ENCODE measurements at places on chromosomes 4 and X. TPM values are rescaled to one million over a fixed set of nuclear protein-coding genes. Genes with fewer than 3 reads are reported as not detected.

GRCh38 chr4:37981844-37982720, 21.9 kb downstream of the PTTG2 start:
- DNase-seq: peak; percentile 13

DNA sequence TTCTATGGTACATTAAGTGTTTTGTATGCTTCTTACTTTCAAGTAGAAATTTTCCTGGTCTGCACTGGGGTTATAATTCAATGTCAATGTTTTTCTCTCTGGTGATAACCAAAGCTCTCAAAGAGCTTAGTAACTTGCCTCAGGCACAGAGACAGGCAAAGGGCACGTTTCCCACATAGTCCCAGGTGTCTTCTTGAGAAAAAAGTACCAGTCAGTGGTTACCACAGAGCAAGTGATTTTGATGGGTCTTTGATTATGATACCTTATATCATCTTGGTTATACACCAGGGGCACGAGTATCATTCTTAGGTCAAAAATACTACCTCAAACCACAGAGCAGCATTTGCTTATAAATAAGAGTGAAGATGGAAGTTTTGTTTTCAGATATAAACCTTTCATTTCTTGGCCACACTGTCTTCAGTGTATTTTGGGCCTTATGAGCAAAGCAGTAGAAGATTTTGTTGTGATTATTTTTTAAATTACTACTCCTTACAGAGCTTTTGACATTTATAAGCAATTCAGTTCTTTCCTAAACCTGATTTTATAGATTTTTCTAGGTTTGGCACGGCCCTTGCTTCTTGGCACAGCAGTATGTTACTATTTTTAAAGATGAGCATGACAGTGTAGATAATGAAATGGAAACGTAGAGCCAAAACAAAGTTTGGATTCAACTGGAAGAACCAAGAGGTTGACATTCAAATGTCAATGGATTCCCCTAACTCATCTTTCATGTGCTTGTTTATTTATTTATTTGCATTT, 85.3 kb upstream of the TLL1 start:
- DNase-seq: no peak

The S100P gene
- not detected for polyA plus RNA-seq

DNA sequence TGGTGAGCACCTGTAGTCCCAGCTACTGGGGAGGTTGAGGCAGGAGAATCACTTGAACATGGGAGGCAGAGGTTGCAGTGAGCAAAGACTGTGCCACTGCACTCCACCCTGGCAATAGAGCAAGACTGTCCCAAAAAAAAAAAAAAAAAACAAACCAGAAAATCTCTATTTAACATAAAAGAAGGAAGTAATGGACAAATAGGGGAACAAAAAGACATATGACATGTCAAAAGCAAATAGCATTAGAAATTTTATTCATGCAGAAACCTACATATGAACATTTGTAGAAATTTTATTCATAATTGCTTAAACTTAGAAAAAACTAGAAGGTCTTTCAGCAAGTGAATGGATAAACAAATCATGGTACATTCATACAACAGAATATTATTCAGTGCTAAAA, 97.1 kb upstream of the SH3RF1 start:
- DNase-seq: no peak

DNA sequence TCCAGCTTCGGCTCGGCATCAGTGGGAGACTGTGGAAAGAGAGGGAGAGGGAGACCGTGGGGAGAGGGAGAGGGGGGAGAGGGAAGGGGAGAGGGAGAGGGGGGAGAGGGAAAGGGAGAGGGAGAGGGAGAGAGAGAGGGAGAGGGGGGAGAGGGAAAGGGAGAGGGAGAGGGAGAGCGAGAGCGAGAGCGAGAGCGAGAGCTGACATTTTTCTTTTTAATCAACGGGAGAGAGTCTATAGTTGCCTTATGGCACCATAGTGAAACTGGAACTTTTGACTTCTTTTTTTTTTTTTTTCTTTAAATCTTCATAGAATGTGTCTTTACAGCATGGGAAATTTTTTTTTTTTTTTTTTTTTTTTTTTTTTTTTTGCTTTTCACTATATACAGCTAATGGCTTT, 94.7 kb upstream of the NUDT6 start:
- no peak for DNase-seq

GRCh38 chr4:156642161-156642560, 329.4 kb downstream of the PDGFC start:
- DNase-seq: peak; percentile 5

DNA sequence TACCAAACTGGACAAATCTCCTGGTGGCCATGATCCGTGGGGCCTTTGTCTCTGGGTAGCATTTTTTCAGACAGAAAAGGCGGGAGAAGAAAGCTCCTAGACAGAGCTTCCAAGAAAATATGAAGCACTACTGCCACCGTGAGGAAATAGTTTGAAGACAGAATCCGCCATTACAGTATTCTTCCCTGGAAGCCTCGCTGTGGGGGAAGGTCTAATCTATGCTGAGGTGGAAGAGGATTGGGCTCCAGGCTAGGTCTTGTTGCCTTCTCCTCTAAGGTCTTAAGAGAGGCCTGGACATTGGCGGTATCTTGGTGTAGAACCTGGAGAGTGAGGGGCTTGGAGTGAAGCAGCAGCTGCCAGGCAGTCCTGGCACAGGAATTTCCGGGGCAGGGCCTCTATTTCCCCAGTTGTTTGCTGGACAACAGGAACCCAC, 218.9 kb downstream of the OR13H1 start:
- peak; percentile 21 for DNase-seq

DNA sequence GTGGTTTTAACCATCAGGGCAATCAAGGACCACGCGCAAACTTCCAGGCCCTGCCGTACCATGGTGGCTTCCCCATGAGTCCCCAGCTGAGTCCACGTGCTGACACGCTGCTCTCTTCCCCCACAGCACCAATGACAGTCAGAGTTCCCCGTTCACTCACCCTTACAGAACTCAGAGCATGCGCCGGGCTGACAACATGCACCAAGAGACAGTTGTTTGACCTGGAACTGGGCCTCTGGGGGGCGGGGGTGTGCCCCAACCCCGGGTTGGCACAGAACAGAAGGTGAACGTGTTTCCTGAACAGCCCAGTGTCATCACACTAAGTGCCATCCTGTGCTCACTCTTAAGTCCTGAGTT, 29.4 kb downstream of the IRF2 start:
- no peak for DNase-seq

The KCND1 gene
- polyA plus RNA-seq: 0.69 TPM

The HHIP gene
- polyA plus RNA-seq: 0.06 TPM

- DNase-seq: no peak
These were observed 159.3 kb upstream of the LCORL start for GRCh38 chr4:18180892-18181291.

DNA sequence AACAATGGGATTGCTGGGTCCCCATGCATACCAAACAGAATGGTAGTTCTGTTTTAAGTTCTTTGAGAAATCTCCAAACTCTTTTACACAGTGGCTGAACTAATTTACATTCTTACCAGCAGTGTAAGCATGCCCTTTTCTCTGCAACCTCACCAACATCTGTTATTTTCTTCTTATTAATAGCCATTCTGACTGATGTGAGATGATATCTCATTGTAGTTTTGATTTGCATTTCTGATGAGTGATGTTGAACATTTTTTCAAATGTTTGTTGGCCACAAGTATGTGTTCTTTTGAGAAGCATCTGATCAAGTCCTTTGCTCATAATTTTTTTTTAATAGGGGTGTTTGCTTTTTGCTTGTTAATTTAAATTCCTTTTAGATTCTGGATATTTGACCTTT, 41.2 kb upstream of the ZMAT1 start:
- no peak for DNase-seq

DNA sequence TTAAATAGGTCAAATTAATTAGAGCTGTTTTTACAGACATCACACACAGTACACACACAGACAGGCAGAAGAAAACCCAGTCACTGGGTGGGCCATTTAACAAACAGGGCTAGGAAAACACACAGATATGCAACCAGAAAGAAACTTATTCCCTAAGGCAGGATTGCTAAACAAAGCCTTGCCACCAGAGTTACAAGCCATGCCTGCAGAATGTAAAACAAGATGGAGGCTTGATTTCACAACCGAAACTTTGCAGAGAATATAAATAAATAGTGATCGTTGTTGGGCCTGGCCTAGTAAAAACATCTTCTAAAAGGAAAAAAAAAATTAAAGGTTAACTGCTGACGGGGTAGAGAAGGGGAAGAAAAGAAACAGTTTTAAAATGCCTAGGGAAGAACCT, 212.3 kb downstream of the NAP1L3 start:
- DNase-seq: no peak

- DNase-seq: no peak
These were observed 308.8 kb downstream of the TEX13C start for GRCh38 chrX:125628435-125628834.

- DNase-seq: no peak
These were observed 606.0 kb upstream of the LCORL start for GRCh38 chr4:18627447-18628005.

DNA sequence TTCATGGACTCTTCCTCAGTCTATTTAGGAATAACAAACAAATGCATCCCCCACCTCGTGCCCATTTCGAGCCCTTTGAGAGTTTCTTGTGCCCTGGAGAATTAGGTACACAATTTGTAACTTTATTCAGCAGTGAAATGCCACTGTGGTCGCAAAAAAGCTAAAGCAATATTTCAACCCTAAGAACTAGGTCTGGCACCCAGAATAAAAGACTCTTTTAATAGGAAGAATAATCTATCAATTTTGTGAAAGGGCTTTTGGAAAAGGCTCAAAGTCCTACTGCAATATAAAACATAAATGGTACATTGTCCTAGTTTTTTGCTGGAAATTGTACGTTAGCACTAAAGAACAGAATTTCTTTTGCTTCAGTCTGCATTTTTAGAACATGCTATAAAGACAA, 304.6 kb upstream of the TENM3 start:
- DNase-seq: no peak

GRCh38 chr4:120266602-120267001, 200.0 kb upstream of the MAD2L1 start:
- DNase-seq: no peak

GRCh38 chr4:105149771-105150170, 3.1 kb downstream of the TET2 start:
- DNase-seq: no peak

DNA sequence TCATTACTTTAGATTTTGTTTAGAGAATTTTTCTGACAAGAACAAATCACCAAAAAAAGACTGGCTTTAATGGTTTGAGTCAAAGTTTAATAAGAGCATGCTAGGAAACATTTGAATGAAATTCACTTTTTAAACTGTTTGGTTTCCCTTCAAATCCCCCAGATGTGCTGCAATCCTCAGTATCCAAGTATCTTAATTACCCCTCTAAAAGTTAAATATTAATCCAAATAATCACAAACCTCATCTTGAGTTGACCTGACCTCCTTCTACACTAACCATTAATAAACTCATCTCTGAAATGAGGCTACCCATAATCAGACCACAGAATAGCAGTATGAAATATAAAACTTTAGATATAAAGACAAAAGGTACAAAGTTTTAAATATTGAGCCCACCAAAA, 10.1 kb downstream of the DHX15 start:
- no peak for DNase-seq

- DNase-seq: no peak
These were observed 428.6 kb downstream of the DTHD1 start for GRCh38 chr4:36709991-36710390.

GRCh38 chrX:134636851-134637250, 21.4 kb downstream of the PLAC1 start:
- peak; percentile 62 for DNase-seq

The GPC4 gene
- polyA plus RNA-seq: 6.4 TPM

DNA sequence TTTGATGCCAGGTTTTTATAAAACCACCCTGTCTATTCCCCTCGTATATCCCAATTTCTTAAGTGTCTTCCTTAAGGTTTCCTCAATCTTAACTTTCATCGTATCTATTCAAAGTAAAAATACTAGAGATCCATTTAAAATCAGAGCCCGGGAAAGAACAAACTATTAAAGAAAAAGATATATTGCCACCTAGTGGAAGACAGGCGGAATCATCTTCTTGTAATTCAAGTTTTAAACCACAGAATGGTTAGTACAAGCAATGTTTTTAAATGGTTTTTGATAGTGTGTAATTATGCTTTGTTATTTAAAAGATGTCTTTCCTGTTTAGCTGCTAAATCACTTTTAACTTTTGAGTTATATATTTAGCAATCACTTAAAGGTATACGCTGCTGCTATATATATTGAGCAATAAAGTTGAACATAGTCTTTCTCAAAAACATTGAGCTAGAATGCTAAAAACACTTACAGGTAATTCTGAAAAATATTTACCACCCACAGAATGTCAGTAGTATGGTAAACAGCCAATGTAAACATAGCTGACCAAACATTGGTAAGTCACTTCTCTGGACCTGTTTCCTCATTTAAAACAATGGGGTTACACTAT, 18.2 kb downstream of the PRDM8 start:
- peak; percentile 73 for DNase-seq

The PCYT1B gene
- not detected for polyA plus RNA-seq

DNA sequence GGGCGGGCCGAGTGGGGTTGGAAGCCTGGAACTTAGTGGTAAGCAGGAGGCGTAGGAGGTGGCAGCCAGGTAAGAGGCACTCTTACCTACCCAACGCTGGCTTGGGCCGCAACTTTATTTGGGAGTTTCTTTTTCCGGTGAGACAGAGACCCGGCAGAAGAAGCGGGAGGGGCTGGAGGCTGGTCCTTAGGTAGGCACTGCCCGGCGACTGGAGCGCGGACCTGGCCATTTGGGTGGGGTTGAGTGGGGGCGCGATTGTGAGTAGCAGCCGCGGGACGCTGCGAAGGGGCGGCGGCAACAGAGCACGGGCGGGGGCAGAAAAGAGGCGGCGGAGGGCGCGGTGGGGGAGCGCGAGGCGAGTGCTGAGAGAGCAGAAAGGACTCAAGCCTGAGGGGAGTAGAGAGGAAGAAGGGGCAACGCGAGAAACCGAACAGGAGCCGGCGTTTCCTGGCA, 334 bp upstream of the POU4F2 start:
- DNase-seq: no peak

The SSX4B gene
- not detected for polyA plus RNA-seq

DNA sequence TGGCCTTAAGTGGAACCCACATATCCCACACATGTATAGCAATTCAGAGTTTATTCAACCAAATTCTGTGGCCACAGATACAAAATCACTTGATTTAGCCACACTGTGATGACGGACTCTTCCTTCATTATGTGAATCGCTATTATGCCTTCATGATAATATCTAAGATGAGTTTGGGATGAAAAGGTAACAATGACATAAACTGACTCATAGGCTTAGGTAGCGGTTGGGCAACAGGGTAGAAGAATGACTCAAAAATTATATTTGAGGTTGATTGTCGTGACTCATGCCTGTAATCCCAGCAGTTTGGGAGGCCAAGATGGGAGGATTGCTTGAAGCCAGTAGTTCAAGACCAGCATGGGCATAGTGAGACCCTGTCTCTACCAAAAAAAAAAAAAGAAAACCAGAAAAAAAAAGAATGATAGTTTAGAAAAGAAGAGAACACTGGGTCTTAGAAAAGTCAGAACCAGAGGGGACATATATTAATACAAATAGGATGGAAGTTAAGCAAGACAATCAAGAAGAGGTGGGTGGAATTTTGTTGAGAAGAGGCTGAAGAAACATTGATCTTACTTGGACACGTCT, 70.4 kb upstream of the USP9X start:
- peak; percentile 75 for DNase-seq

All from GM23248 (cell line).